ENCODE measurements at places on chromosomes 2 and 18.

DNA sequence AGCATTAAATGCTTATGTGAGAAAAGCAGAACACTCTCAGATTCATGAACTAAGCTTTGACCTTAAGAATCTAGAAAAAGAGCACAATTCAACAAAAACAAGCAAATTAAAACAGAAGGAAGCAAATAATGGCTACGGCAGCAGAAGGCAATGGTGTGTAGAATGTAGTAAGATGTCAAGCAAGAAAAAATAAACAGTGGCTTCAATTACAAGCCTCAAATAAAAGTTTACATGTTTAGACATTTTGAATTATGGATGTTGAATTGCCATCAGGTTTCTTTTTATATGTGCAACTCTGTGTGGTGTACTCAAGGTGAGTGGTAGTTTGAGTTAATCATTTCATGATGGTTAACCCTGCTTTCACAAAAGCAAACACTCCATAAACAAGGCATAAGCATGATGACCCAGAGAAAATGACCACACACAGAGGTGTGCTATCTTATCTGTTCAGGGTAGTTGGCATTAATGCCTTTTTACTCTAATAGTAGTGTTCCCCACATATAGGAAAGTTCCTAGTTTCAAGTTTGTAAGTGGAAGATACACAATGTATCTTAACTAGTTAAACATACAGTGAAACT, 207.1 kb downstream of the FIGN start:
- DNase-seq, result no peak

- DNase-seq, result no peak
Measured at GRCh38 chr2:83827618-83828017, 631.5 kb downstream of the SUCLG1 start.

- peak; percentile 74 for DNase-seq
Measured at GRCh38 chr18:63788447-63789096, 13.4 kb downstream of the SERPINB7 start.

DNA sequence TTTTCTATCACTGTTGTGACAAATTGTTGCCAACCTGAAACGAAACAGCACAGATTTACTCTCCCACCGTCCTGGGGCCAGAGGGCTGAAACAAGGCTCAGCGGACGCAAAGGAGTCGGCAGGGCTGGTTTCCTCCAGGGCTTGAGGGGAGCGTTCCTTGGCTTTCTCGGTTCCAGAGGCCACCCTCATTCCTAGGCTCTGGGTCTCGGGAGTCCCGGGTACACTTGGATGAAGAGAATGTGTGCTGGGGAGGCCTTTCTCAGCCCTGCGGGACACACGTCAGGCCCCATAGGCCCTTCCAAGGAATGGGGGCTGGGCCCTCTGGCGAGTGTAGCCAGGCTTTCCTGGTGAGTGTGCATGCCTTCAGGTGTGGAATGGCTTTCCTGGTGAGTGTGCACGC, 287.3 kb upstream of the HS6ST1 start:
- DNase-seq, result no peak

DNA sequence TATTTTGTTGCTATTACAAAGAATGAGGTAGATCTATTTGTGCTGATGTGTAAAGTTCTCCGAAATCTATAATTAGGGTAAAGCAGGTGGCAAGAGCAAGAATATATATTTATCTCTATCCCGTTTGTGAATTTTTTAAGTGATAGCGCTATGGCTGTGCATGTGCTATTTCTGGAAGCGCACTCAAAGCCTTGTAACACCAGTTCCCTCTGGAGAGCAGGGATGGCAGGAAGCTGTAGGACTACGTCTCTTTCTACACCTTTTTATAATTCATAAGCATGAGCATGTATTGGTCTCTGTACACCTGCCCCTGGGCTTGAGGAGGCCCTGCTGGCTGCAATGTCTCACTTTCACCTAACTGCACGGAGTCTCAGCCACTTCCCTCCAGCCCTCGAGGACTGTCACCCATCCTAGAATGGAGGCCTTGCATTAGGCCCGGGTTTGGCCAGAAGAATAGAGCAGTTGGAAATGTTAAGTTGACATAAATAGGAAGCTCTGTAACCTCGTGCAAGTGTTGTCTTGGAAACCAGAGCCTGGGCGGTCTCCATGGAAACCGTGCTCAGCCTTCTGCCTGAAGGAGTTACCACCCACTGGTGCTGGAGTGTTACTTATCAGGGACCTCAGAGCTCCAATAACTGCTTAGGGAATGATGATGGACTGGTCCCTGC, 20.9 kb downstream of the ITM2C start:
- peak; percentile 6 for DNase-seq

DNA sequence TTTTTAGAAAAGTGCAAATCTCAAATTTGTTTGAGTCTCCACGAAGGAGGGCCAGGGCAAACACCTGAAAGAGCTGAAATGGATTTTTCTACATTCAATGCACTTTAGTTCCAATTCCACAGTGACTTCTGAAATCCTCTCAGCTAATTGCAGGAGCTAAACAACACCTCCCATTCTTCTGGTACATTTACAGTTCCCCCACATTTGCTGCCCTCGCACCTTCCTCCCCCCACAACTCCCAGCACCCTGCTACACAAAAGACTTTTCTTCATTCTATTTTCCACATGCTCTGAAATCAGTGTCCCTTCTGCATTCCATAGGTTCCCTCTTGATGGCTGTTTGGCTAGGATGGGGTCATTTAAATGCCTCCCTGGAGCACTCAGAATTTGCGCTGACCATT, 5.9 kb upstream of the NPAS2 start:
- no peak for DNase-seq

DNA sequence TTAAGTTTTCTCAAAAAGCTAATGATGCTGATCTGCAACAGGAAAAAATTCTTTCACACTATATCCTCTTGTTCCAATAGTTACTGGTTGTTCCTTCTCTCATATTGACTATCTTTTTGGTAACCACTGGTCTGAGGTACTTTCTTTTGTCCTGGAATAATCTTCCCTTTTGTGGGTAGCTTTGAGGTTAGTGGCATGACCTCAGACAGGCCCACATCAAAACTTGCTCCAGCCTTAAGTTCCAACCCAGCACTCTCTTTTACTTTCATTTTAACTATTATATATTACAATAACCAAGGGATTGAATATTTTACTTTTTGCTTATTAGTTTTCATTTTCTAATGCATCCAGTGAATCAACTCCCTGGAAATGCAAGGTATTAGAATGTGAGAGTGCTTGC, 9.5 kb downstream of the REG1A start:
- no peak for DNase-seq

- DNase-seq, result no peak
Measured at GRCh38 chr2:11534071-11534745, 363 bp downstream of the GREB1 start.

- no peak for DNase-seq
Measured at GRCh38 chr2:239307921-239308613, 92.8 kb downstream of the HDAC4 start.

DNA sequence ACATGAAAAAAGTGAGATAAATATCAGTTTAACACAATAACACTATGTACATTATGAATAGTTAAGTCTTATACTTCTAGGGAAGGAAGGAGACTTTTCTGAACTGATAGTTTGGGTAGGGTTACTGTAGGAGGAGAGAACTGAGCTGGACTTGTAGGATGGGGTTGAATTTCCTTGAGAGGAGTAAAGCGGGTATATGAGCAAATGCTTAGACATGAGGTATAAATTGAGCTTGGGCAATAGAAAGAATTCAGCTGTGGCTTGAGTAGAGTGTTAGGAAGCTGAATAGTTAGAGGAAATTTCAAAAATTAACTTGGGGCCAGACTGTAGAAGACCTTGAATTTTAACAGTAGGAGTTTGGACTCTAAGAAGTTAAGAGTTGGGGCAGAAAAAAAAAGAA, 45.1 kb downstream of the LCLAT1 start:
- no peak for DNase-seq

DNA sequence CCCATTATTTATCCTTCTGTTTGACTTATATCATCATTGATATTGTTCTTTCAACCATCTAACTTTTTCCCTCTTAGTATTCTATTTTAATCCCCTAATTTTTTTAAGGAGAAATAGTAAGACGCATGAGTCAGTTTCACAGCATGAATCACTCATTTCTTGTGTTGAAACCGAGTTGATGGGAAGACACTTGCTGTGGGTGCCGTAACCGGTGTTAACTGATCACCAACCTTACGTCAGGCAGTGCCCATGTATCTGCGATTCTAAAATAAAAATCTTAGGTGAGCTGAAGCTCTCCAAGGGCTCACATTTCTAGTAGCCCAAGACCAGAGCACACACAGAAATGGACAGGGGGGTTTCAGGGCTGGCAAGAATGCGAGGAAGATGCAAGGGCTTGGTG, 348.1 kb downstream of the GALR1 start:
- no peak for DNase-seq

DNA sequence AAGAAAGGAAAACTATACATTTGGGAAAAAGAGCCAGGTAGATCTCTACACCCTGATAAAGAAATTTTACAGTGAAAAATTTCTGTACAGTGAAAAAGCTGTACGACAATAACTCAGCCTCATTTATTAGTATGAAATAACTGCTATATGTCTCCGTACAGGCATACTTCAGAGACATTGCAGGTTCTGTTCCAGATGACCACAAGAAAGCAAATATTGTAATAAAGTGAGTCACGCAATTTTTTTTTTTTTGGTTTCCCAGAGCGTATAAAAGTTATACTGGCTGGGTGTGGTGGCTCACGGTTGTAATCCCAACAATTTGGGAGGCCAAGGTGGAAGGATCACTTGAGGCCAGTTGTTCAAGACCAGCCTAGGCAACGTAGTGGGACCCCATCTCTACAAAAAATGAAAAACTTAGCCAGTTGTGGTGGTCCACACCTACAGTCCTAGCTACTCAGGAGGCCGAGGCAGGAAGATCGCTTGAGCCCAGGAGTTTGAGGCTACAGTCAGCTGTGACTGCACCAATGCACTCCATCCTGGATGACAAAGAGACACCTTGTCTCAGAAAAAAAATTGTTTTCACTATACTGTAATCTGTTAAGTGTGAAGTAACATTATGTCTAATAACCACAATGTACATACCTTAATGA, 28.2 kb upstream of the AMMECR1L start:
- DNase-seq, result no peak

DNA sequence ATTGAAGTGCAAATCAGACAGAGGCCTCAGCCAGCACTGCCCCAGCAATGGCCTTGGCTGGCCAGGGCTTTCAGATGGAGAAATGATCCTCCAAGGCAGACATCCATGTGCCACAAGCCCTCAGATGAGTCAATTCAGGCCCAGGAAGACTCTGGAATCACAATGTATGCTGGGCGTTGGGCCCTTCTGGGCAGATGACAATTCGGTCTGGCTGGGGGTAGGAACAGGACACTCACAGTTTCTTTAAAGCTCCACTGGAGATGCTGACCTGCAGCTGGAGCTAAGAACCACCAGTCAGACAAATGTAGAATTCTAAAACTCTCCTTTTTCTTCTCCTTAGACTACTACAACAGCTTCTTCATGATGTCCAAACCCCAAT, 7.1 kb upstream of the CRYGC start:
- DNase-seq, result no peak

GRCh38 chr2:70733646-70734180, 34.3 kb downstream of the ADD2 start:
- DNase-seq, result no peak

DNA sequence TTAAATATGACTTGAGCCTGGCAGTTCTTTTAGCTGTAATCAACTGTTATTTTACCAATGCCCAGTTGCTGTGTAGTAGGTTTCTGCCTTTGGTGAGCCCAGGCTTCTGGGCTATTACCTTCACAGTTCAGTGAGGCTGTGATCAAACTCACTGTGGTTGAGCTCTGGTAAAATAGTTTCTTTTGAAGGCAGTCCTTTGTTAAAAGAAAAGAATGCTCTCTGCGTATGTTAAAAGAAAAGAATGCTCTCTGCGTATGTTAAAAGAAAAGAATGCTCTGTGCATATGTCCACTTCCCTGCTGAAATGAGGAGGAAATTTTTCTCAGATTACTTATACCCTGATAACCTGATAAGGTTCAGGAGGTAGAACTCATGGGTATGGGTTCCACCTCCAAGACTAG, 244.3 kb downstream of the RNF144A start:
- DNase-seq, result no peak

GRCh38 chr2:203814661-203815540, 52.7 kb upstream of the CTLA4 start:
- DNase-seq, result peak; percentile 1

GRCh38 chr2:216545359-216545758, 46.7 kb downstream of the RPL37A start:
- no peak for DNase-seq

GRCh38 chr18:80171054-80171872, 62.2 kb downstream of the ADNP2 start:
- DNase-seq, result no peak

DNA sequence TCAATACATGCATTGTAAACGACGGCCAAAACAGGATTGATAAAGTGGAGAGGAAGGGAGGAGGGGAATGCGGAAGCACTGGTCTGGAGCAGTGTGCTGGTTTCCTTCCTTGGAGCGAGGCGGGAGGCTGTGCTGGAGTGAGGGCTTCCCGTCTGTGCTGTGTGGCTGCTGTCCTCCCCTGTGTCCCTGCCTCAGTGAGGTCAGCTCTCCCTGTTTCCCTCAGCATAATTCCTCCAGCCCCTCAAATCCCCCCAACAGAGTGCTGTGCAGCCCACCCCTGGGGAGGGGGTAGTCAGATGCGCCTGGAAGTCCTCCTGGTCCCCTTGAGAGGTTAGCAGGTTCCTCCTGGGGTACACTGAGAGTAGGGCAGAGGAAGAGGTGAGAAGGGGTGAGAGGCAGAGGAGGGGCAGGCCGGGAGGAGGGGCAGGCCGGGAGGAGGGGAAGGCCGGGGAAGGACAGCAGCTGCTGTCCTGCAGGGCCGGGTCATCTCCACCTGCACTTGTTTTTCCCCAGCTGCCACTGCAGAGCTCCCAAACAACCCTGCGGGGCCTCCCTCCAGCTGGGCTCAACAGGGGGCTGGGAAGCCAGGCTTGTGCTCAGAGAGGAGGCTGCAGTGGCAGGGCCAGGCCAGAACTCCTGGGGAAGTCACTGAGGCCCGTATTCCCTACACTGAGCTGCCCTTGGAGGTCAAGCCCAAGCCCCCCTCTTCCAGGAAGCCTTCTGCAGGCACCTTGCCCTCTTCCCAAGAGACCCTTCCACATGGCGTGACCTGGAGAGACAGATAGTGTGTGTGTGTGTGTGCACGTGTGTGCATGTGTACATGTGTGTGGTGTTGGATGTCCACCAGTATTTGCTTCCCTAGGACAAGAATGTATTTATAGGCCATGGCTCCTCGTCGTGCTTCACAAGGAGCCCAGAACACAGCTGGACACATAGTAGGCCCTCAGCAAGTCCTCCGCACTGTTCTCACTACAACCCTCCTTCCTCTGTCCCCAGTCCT, 13.2 kb upstream of the ATP6V1B1 start:
- DNase-seq, result no peak

- DNase-seq, result no peak
Measured at GRCh38 chr18:79459946-79460480, 64.3 kb downstream of the NFATC1 start.

DNA sequence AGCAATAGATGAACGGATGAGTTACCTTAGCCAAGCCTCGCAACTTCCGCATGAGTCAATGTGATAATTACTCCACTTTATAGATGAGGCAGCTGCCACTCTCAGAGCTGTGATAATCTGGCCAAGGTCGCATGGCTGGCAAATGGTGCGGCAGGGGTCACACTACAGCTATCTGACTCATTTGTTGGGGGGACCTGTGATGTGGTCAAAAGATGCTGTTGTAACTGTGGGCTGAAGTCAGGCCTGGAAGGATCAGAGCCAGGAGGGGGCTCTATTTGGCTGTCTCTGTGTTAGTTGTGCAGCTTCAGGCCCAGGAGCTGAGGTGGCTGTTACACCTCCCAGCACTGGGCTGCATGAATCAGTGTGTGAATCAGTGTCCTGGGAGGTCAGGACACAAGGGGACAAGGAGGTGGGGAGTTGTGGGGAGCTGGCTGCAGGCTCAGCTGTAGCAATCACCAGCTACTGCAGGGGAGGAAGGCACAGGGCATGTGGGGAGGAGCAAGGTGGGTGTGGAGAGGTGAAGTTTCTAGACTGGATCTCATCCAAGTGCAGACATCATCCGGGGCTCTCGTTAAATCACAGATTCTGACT, 33.1 kb downstream of the NGEF start:
- DNase-seq, result peak; percentile 56

Measured in SW 1271 (cell line).